ENCODE measurements at places on chromosomes 12 and 14.

- DNase-seq, result no peak
Measured at GRCh38 chr12:26044007-26044394, 80.8 kb downstream of the BHLHE41 start.

- DNase-seq, result no peak
Measured at GRCh38 chr12:24470050-24470449, 478.9 kb downstream of the BCAT1 start.

DNA sequence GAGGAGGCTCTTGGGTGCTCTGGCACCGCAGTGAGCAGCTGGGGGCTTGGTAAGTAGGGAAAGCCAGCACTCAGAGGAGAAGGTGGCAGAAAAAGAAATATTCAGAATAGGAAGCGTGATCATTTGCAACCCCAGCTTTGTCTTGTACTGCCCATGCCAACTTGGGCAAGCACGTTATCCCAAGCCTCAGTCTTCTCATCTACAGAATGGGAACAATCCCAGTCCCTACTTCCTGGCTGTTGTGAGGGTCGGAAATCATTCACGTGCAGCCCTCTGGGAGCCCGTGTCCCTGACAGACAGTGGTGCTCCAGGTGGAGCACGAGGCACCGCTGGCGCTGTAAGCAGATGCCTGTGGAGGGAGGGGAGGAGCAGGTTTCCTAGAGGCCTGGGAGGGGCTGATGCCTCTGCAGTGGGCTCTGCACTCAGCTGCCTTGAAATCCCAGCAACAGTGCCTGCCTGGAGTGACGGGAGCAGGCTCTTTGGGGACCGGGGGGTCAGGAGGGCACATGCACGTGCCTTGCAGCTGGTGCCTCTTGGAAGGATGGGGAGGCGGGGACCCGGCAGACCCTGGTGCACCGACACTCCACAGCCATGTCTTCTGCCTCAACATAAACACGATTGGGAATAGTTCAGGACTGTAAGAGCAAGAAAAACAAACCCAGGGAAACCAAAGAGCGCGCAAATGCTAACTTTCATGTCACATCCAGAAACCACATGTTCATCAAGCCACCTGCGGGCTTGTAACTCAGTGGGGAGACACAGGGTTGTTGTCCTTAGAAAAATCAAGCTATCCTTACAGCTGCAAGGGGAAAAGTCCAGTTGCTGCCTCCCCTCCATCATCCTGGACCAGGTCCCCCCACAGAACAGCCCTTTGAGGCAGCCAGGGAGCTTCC, 86.5 kb upstream of the DIO3 start:
- DNase-seq, result no peak

- no peak for DNase-seq
Measured at GRCh38 chr12:65672441-65672840, 151.8 kb upstream of the HMGA2 start.
